ENCODE measurements at places on chromosomes 13 and 19. TPM values are rescaled to one million over a fixed set of nuclear protein-coding genes. Genes with fewer than 3 reads are reported as not detected.

The PRR20E gene
- total RNA-seq = not detected

The ZNF723 gene
- total RNA-seq = not detected

The ZGLP1 gene
- total RNA-seq = 3.4 TPM

The FFAR3 gene
- not detected for total RNA-seq

The CLDND2 gene
- 10.0 TPM for total RNA-seq

The B3GNT8 gene
- total RNA-seq = 5.2 TPM

The CACNA1A gene
- 0.63 TPM for total RNA-seq

The COX6B2 gene
- not detected for total RNA-seq

Measured in activated CD8-positive, alpha-beta T cell treated with anti-CD3 and anti-CD28 coated beads, Interleukin-2, amount 10 ng/mL, durations not matched to agents 7 days and 5 days (primary cell).